ENCODE measurements at places on chromosomes 1 and 21.

DNA sequence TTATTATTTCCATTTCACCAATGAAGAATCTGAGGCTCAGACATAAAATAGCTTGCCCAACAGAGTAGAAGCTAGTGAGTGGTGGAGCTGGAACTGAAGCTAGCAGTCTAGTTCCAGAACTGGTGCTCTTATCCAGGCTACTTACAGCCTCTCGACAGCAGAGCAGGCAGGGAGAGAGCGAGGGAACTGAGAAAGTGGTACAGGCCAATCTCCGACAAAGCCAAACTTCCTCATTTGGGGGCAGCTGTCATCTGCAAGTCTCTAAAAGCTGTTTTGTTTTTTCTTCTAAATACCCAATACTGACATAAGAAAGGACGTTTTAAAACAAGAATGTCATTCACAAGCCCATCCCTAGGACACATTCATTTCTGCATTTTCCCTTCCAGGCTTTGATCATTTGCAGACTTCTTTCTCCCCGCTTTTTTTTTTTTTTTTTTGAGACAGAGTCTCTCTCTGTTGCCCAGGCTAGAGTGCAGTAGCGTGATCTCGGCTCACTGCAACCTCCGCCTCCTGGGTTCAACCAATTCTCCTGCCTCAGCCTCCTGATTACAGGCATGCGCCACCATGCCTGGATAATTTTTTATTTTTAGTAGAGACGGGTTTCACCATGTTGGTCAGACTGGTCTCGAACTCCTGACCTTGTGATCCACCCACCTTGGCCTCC is 20.0 kb downstream of the YIPF1 start:
- DNase-seq = no peak

- no peak for DNase-seq
Measured at GRCh38 chr1:221444346-221444745, 297.5 kb downstream of the DUSP10 start.

- peak; percentile 94 for DNase-seq
Measured at GRCh38 chr1:18693256-18694098, 62.8 kb downstream of the PAX7 start.

GRCh38 chr1:43757343-43758053 is 50.2 kb downstream of the ST3GAL3 start:
- no peak for DNase-seq

- DNase-seq = no peak
Measured at GRCh38 chr1:56413671-56414199, 165.6 kb downstream of the PLPP3 start.

Measured in H9 (cell line).